ENCODE measurements at places on chromosomes 7 and 10.

DNA sequence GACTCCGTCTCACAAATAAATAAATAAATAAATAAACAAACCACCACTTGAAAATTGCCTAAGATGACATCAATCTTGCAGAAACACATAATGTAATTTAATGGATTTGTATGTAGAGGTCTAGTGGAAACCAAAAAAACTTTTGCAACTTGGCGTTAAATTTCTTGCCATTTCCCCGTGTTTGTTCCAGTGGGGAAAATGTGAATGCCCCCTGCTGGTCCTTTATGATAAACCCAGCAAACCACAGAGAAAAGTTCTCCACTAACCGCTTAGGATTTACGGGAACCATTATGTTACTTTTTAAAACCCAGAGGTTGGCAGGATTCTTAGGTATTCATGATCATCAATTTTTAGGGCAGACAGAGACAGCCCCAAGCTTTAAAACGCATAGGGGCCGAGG lies 32.5 kb downstream of the LAMB4 start:
- no peak for DNase-seq

GRCh38 chr7:137269240-137269639 lies 74.3 kb downstream of the PTN start:
- DNase-seq = no peak

DNA sequence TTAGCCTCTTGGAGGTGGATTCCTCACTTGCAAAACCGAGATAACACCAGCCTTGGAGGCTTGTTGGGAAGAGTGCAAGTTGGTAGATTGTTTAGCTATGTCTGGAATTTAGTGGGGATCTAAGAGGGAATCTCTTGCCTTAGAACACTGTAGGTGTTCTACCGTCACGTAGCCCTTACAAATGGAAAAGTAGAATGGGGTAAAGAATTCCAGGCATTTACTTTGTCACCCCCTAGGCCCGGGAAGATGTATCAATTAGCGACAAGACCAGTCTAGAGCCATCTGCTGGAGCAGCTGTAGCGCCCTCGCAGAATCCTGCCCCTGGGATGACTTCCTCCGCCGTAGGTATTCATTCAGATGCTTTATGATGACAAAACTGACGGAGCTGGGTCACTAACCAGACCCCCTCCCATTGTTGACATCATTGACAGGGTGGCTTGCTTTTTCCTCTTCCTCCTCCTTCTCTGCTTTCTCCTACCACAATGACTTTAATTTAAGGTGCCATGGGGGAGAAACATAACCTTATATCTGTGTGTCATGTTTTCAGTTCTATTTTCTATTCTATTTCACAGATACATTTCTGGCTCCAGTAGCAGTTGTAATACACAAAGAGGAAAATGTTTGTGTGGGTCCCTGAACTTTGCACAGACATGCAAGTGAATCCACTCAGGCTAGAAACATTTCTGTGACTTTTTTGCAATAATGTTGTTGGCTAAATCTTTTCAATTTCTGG lies 262.6 kb upstream of the LYZL1 start:
- no peak for DNase-seq

GRCh38 chr10:4568731-4569130 lies 257.3 kb upstream of the AKR1E2 start:
- DNase-seq = no peak

GRCh38 chr10:12844811-12845483 lies 156.6 kb downstream of the CCDC3 start:
- DNase-seq = no peak

Measured in lower lobe of right lung (tissue), 2 donors.